ENCODE measurements at places on chromosomes 11 and 22.

GRCh38 chr11:1831338-1832210 lies 3.2 kb upstream of the SYT8 start:
- no peak for DNase-seq

GRCh38 chr11:35584321-35584720 lies 33.9 kb upstream of the FJX1 start:
- DNase-seq, result no peak

DNA sequence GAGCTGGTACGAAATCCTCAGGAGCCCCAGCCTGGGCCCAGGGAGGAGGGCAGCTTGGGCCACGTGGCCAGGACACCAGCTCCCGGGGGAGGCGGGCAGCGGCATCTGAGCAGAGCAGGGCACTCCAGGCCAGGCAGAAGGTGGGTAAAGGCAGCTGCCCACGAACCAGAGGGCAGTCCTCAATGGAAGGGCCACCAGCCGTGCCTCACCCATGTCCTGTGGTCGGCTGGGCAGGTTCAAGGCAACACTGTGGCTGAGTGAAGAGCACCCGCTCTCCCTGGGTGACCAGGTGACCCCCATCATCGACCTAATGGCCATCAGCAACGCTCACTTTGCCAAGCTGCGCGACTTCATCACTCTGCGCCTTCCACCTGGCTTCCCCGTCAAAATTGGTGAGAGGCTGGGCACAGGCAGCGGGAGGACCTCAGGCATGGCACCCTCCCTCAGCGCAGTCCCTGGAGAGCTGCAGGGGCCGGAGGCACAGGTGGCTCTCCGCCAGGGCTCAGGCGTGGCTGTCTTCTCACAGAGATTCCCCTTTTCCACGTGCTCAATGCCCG lies 2.5 kb upstream of the SSH3 start:
- DNase-seq, result no peak

- no peak for DNase-seq
These were observed 90.5 kb upstream of the XKR3 start for GRCh38 chr22:16915701-16916100.

DNA sequence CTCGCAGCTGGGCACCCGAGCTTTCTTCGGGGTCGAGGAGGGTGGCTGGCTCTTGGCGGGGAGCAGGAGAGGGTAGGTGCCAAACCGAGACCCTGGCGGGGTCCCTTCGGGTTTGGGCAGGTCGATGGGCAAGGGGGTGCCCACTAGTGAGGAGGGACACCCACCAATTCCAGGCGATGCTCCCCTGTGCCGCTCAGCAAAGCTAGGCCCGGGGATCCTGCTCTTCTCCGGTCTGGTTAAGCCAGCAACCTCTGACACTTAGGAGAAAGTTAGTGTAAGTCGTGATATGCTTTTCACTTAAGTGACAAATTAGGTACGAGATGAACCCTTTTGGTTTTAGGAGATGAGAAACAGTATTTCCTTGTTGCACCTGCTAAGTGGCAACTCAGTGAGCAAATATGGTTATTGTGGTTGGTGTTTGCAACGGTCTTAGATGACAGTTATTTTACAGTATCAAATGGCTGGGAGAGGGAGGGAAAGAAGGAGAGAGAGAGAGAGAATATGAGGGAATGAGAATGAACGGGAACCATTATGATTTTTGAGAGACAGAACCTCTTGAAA lies 565 bp downstream of the NUCB2 start:
- no peak for DNase-seq

DNA sequence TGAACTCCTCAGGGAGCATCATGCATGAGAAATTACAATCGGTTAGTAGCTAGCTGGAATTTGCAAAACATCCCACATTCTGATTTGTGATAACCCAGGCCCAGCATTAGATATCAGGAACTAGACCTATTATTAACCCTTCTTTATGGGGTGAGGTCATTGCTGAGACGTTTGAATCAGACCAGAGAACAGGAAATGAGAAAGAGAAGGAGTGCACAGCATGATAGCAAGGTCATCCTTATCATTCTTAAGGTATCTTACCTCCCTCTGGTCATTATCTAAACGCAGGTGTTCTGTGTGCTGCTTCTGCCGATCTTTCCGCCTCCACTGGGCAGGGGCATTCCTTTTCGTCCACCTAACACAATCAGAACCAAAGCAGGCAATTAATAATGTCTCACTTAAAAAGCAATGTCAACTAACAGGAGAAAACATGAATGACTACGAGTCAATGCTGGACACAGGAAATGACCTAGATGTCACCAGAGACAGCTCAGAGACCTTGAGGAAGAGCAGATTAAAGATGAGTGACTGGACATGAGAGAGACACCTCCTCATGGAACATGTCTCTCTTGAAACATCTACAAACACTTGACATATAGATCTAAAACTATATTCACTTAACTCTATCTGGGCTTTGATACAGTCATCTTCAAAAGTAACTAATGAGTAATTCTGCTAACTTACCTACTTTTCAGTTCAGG lies 78.3 kb upstream of the SCUBE2 start:
- no peak for DNase-seq

GRCh38 chr11:35912883-35913624 lies 30.8 kb upstream of the LDLRAD3 start:
- DNase-seq, result no peak

DNA sequence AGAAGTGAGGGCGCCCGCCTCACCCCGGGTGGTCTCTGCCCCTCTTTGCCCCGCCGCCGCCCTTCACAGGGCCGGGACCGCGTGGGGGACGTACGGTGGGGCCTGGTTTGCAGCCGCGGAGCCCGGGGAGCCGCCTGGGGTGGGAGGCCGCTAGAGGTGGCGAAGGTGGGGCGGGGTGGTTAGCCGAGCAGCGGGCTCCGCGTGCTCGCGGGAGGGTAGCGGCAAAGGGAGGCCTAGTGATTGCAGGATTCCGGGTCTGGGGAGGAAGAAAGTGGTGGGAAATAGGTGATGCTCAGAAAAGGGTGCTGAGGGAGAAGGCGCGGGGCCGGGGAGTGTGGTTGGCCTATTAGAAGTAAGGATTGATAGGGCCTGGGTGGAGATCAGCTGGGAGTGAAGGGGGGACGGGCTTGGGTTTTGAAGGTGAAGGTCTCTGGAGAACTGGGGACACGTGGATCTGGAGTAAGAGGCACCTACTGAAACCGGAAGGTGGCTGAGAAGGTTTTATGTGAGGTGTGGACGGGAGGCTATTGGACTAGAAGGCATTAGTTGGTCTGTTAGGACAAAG lies 571 bp downstream of the FAR1 start:
- DNase-seq, result peak; percentile 38
